ENCODE measurements at places on chromosomes 1 and 21.

DNA sequence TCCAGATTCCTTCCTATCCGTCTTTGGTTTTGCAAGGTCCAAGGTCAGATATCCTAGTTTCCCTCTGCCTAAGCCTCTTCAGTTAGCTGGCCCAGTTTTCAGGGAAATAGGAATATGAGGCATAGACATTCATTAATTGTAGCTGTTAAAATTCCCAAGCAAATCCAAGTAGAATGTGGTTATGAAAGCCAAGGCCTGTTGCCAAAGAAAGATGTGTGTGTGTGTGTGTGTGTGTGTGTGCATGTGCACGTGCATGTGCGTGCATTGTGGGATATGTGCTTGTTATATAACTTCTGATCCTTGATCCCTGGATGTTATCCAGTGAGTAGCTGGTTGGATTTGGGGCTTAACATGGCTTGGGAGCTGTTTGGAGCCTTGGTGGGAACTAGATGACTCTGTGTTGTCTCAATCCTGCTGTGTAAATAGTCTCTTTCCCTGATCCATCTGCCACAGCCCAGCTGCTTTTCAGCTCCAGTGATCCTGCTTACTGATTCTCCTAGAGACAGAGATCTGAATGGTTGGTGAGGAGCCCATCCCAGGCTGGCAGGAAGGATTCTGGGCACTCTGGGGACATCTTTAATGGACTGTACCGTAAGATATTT, 70.6 kb upstream of the GCLM start:
- no peak for DNase-seq

DNA sequence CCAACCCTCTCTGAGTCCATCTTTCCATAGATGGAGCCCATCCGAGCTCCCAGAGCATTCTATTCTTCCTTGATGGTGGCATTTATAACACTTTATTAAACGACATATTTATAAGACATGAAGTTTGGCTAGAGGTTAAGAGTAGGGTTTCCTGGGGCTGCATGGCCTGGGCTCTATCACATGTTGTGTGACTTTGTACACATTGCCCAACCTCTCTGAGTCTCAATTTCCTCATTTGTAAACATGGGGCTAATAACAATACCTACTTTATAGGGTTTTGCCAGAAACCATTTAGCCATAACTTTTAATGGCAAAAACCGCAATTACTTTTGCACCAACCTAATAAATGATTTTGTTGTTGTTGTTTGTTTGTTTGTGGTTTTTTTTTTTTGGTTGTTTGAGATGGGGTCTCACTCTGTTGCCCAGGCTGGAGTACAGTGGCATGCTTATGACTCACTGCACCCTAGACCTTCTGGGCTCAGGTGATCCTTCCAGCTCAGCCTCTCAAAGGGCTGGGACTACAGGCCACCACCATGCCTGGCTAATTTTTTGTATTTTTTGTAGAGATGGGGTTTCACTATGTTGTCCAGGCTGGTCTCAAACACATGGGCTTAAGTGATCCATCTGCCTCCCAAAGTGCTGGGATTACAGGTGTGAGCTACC, 13.9 kb upstream of the ASAP3 start:
- DNase-seq: peak; percentile 7

DNA sequence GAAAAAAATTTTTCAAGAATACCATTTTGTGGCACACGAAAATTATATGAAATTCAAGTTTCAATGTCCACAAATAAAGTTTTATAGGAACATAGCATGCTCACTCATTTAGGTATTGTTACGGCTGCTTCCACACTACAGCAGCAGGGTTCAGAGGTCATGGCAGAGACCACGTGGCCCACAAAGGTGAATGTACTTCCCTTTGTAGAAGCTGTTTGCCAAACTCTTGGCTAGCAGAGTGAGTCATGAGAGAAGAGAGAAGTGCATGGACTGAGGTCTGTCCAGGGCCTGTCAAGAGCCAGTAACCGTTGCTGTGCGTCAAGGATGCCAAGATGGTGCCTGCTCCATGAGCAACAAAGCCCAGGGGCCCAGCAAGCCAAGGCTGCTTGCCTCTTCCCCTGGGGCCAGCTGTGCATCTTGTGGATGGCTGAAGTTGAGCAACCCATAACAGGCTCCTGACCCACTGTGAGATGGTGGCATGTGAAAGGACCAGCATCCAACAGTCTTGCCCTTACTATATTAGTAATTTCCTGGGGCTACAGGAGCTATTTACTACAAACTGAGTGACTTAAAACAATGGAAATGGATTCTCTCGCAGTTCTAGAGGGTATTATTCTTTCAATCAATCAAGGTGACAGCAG, 64.8 kb upstream of the ATP5PO start:
- DNase-seq: peak; percentile 33

DNA sequence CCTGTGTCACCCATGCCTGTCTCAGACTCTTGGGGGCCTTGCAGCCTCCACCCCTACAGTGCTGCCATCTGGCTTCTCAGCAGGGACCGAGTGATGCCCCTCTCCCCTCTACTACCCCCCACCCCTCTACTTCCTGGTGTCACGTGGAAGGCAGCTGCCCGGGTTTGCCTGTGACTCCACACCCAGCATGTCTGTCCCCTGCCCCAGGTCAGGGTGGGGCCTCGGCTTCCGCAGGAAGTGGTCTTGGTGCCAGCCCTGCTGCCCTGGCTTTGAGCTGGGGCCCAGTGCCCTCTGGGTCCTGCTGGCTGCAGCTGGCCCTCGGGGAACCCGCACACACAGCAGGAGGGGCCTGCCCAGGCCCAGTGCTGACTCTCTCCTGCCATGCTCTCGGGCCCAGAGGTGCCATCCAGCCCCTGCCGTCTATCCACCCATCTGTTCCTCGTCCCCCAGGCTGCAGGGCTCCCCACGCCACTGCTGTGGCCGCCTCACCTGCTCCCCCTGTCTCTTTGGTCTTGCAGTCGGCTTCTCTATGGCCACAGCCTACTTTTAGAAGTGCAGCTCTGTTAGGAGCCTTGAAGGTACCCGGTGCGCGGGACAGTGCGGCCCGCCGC, 24.0 kb downstream of the PLCH2 start:
- DNase-seq: no peak

DNA sequence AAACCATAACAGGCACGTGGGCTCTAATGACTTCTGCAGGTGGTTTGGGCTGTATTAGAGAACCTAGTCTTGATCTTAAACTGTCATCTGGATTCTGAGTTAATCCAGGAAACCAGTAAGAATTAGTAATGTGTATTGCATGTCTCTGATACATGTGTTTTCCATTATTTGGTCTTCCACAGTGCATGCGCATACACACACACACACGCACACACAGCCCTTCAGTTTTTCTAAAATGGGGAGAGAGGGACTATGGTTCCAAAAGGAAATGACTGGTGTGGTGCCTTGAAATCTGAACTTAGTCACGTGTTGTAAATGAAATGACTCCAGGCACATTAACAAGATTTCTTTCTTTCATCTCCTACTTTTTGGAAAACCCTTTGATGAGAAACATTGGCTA, 67.6 kb downstream of the OLFML2B start:
- DNase-seq: no peak

GRCh38 chr1:199747984-199748383, 279.5 kb upstream of the NR5A2 start:
- DNase-seq: no peak

- DNase-seq: no peak
Measured at GRCh38 chr1:178278916-178279686, 185.2 kb downstream of the RASAL2 start.

DNA sequence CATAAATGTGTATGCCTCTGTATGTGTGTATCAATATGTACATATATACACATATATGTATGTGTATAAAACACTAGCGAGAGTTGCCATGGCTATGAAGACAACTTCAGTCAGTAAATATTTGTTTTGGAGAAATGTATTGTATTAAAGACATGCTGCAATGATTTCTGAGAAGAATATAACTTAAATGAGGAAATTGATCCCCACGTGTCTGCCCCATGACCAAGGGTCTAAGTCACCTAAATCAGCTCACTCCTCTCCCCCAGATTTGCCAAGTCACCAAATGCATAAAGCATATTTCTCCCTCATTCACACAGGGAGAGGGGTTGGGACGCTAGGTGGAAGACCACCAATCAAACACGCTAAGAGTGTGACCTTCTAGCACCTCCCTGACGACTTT, 58.3 kb upstream of the LYST start:
- DNase-seq: no peak

DNA sequence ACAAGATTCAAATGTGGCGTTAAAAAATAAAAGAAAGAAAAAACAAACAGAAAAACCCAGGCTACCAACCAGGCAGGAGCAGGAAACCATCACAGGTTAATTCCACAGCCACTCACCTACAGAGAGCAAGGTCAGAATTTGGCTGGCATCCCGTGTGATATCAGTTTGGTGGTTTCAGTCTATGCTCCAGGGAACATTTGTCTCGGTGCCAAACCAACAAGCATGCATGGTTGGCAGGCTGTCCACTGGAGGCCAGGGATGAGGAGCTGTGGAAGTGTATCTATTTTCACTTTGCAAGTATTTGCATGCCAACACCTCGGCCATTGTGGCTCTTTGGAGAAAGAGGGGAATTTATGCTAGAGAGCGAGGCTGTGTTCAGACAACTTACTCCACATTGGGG, 53.1 kb upstream of the PROX1 start:
- no peak for DNase-seq

GRCh38 chr1:201489643-201490261, 17.2 kb downstream of the CSRP1 start:
- DNase-seq: no peak

GRCh38 chr21:42975886-42976608, 1.7 kb downstream of the PKNOX1 start:
- no peak for DNase-seq

GRCh38 chr1:110254604-110255391, 44.7 kb downstream of the KCNC4 start:
- DNase-seq: no peak

- DNase-seq: no peak
Measured at GRCh38 chr1:160257411-160258015, 4.8 kb downstream of the DCAF8 start.

DNA sequence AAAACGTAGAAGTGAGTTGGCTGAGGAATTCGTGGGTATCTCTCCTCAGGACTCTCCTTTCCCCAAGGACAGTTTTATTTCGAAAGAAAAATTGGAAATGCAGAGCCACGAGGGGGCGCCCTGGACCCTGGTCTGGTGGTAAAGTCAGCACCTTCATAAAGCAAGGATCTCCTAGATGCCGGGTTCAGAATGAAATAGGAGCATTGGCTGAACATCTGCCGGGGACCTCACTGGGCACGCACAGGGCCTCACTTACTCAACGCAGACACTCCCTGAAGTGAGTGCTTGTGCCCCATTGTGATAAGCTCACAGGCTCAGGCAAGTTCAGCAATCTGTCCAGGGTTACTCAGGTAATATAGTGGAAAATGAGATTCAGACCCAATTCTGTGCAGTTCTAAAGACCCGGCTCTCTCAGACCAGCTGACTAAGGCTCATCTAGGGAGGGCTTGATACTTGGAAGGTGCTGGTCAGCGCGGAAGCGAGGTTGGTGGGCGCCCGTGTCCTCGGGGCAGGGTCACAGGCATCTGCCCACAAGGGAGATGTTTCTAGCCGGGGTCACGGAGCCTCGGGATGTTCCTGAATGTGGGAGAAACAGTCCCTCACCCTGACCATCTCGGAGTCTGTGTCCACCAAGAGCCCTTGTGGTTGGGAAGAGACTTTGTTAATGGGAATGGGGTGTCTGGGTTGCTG, 55.7 kb upstream of the ETV3 start:
- DNase-seq: peak; percentile 56

- DNase-seq: no peak
Measured at GRCh38 chr1:15417059-15417934, 7.6 kb downstream of the EFHD2 start.

GRCh38 chr1:221097479-221098281, 218.4 kb downstream of the HLX start:
- DNase-seq: peak; percentile 40

GRCh38 chr1:187433598-187433997, 604.8 kb downstream of the PLA2G4A start:
- no peak for DNase-seq

DNA sequence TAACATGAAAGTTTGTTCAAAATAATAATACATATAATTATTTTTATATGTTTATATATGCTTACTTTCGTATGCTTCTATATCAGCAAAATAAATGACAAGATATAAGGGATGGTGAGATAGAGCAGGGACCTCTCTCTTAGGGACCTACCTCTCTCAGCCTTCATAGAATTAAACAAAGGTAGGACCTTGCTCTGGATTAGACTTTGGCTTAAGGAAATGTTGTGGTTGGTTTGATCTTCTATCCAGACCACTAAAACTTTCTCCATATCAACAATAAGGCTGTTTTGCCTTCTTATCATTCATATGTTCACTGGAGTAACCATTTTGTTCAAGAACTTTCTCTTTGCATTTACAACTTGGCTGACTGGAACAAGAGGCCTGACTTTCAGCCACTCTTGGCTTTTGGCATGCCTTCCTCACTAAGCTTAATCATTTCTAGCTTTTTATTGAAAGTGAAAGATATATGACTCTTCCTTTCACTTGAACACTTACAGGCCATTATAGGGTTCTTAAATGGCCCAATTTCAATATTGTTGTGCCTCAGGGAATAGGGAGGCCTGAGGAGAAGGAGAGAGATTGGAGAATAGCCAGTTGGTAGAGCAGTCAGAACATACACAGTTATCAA, 14.4 kb downstream of the FRRS1 start:
- no peak for DNase-seq

GRCh38 chr1:117673405-117673804, 67.6 kb downstream of the TENT5C start:
- DNase-seq: no peak

- DNase-seq: no peak
Measured at GRCh38 chr21:44057960-44058651, 46.0 kb downstream of the TRAPPC10 start.

DNA sequence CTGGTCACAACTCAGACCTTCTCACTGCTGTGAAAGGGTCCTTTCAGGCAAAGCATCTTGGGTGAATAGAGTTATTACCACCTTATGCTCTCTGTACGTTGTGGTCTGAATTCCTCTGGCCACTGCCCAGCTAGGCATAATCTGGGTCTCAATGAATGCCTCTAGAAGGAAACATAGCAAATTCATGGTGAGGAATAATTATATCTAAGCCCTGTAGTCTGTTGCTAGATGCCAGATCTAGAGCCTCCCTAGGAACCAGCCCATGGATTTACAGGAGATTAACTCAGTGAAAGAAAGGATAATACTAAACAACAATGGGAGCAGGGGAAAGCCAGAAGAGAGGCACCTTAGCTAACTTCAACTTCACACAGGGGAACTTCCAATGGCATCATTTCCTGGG, 2.4 kb upstream of the COL11A1 start:
- no peak for DNase-seq

DNA sequence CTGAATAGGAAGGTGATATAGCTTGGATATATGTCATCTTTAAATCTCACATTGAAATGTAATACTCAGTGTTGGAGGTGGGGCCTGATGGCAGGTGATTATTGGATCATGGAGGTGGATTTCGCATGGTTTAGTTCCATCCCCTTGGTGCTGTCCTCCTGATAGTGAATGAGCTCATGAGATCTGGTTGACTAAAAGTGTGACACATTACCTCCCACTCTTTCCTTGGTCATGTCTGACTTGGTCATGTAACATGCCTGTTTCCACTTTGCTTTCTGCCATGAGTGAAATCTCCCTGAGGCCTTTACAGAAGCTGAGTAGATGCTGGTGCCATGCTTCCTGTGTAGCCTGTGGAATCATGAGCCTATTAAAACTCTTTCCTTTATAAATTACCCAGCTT, 664.5 kb upstream of the NR5A2 start:
- DNase-seq: no peak

GRCh38 chr1:107776900-107777663, 187.9 kb downstream of the VAV3 start:
- no peak for DNase-seq

GRCh38 chr1:110285316-110285715, 53.9 kb upstream of the RBM15 start:
- DNase-seq: no peak

- DNase-seq: no peak
Measured at GRCh38 chr1:156676820-156677615, at the start of gene NES. Gene NES, minus strand, starts transcription at chr1:156677407. Its CDS starts 143 bp downstream, at chr1:156677264.
